Left lung (tissue), 14 donors: ENCODE measurements at places on chromosomes 2 and 18. TPM values are rescaled to one million over a fixed set of nuclear protein-coding genes. Genes with fewer than 3 reads are reported as not detected.

DNA sequence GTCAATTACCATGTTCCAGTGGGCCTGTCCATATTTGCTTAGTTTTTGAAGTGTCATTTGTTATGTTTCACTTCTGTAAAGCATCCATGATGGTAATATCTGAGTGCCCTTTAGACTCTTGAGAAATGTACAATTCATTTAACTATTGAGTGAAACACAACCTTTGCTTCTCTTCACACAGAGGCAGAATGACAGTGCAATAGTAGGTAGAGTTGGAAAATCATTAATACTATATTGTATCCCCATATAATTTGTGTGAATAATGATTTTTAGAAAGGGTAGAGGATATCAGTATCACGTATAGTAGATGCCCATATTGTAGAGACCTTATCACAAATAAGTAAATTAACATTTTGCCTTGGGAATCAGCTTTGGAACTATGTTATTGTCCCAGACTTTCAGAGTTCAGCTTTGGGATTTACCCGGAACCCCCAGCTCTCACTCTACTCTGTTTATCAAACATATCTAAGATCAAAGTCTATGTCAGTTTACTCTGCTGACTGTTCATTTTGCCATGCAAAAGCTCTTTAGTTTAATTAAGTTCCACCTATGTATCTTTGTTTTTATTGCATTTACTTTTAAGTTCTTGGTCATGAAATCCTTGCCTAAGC lies 172.7 kb upstream of the NOL4 start:
- no peaks in the 10 kb centered on the region for H3K4me1 ChIP-seq
- H3K36me3 ChIP-seq = no peaks in the 10 kb centered on the region
- H3K27me3 ChIP-seq = no peaks in the 10 kb centered on the region
- H3K27ac ChIP-seq = no peak overlapping the region

DNA sequence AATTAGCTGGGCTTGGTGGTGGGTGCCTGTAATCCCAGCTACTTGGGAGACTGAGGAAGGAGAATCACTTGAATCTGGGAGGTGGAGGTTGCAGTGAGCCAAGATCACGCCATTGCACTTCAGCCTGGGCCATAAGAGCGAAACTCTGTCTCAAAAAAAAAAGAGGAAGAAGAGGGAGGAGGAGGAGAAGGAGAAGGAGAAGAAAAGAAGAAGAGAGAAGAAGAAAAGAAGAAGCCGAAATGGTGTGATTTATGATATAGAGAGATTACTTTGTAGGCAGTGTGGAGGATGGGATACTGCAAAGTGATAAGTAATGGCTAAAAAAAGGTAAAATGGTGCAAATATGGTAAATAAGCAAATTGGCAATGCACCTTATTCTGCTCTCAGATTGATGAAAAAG lies 25.1 kb downstream of the THNSL2 start:
- peaks cover 6% of the 10 kb centered on the region for H3K27me3 ChIP-seq
- H3K4me3 ChIP-seq = no peak overlapping the region
- no peaks in the 10 kb centered on the region for H3K36me3 ChIP-seq
- no peak overlapping the region for H3K27ac ChIP-seq
- no peak for DNase-seq
- H3K4me1 ChIP-seq = peaks cover 5% of the 10 kb centered on the region

DNA sequence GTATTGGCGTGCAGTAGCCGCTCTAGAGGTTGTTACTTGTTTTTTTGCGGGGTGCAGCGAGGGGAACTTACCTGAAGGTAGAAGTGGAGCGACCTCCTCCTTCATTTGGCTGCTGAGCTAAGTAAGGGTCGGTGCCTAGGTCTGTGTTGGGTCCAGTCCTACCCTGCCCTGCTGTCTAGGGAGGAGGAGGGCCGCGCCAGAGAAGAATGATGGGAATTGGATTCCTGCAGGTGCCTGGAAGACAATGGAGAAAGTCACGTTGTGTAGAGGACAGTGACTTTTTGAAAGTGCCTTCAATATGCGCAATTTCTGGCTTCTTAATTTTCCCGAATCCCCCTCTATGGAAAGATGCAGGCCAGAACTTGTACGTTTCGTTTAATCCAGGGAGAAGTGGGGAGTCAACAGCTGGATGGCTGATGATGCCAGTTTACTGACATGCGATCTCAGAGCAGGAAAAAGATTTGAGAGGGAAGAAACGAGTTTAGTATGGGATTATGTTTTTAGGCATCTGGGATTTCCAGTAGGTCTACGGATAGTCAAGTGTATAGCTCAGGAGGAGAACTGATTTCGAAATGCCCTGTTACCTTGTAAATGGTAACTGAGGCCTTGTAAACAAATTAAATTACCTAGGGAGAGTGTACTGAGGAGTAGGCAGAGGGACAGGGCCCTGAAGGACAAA lies 653 bp downstream of the MRPS9 start:
- peaks cover 21% of the 10 kb centered on the region for H3K4me1 ChIP-seq
- H3K4me3 ChIP-seq = peak overlapping the region; percentile 77
- DNase-seq = no peak
- peak overlapping the region; percentile 73 for H3K27ac ChIP-seq

Gene GCFC2
- total RNA-seq = 10.4 TPM
